Pulmonary artery endothelial cell (primary cell): ENCODE measurements at places on chromosomes 3 and 15. TPM values are rescaled to one million over a fixed set of nuclear protein-coding genes. Genes with fewer than 3 reads are reported as not detected.
A peak's percentile ranks its signal among the peaks of the same experiment; 100 is the strongest.

DNA sequence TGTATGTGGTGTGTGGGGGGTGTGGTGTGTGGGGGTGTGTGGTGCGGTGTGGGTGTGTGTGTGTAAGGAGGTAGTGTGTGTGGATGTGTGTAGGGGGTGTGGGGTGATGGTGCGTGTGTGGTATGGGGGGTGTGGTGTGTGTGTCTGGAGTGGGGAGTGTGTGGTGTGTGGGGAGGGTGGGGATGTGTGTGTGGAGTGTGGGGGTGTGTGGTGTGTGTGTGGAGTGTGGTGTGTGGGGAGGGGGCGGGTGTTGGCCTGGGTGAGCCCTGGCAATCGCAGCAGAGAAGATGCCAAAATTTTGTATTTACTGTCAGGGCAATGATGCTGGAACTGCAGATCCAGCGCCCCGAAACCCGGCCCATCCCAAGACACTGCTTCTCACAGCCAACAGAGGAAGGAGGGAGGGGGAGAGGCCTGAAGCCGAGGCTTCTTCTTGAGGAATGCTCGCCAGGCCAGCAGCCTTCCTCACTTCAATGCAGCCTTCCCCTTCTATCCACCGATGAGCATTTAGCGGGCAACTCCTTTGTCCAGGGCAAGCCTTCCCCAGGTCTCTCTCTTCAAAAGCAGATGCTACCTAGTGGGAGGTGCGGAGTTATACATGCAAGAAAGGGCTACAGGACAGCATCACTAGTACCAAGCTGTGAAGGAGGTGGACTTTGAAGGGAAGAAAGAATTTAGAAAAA is 11.9 kb upstream of the SRP14 start:
- no peak for DNase-seq

DNA sequence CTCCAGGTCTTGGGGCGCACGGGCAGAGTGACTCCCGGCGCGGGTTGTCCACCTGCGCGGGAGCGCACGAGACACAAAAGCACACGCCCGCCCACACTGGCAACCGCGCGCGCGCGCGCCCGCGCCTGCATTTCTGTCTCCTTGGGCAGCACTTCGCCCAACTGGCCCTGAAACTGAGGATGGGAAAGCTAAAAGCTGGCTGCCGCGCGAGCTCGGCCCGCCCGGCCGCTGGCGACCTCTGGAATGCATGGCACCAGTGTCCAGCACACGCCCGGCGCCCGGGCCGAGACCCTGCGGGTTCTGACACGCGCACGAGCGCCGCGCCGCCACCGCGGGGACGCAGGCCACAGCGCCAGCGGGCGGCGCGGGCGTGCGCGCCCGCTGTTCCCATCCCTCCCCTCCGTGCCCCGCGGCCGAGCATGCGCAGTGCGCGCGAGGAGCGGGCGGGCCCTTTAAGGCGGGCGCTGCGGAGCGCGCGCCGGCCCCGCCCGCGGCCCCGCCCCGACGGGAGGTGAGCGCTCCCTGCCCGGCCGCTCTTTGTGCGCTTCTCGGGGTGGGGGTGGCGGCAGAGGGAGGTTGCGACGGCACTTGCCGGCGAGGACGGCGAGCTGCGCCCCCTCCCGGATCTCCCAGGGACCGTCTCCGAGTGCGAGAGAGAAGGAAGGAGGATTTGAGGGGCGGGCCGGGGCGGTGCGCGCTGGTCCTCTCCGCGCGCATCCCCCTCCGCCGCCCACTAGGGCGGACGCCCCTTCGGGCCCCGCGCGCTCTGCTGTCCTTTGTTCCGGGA is 1.0 kb upstream of the MEX3B start:
- peak; percentile 73 for DNase-seq

DNA sequence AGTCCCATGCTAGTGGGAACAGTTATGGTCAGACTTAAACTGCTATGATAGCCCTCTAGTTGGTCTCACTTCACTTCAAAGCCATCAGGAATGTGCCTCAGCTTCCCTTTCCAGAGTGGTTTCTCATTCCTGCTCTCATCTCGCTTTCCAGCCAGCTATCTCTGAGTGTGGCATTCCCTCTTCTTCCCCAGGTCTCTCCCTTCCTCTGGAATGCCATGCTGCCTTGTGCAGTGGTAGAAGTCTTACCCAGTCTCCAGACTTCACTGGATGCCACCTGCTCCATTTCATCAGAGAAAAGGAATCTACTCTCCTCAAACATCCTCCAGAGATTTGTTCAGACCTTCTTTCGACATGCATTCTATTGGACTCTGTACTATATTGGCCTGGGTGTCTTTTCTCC is 83.0 kb downstream of the AGBL1 start:
- no peak for DNase-seq

Gene CHL1
- total RNA-seq: not detected in 2 replicates

Gene BUB1B
- total RNA-seq: 26.8 and 51.2 TPM in 2 replicates

DNA sequence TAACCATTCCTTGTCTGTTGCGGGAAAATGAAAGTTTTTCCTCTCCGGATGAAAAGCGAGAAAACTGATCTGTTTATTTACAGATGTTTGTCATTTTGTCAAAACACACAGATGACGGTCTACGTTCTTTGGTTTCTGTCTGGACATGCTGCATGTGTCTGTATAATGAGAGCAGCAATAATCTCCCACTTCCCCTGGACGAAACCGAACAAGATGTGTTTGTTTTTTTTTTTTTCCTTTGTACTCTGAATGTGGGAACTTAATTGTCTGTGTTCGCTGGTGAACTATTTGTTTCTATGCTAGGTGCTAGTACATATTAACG is 33.6 kb downstream of the PTPRG start:
- DNase-seq: no peak

Gene DCBLD2
- total RNA-seq: 69.0 and 71.7 TPM in 2 replicates

DNA sequence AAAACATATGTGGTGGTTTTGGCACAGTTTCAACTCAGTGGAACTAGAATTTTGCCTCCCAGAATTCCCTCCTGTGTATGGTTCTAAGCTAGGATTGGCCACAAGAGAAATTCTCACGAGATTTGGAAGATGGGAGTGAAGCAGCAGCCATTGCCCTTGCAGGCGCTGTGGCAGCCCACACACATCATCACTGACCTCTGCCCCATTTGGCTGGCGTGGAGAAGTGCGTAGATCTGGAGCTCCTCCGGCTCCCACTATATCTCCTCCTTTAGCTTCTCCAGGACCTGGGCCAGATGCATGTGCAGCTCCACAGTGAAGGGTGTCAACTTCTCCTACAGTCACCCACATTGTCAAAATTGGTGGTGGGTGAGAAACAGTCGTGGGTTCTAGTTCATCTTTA is 199.6 kb downstream of the EFHB start:
- DNase-seq: no peak

- DNase-seq: no peak
These were observed 25.4 kb upstream of the SLC41A3 start for GRCh38 chr3:126109146-126109879.

Gene CPNE9
- not detected in 2 replicates for total RNA-seq

Gene ADAMTS17
- 0.13 and 0.14 TPM in 2 replicates for total RNA-seq

- DNase-seq: no peak
These were observed 1037.3 kb downstream of the ROBO2 start for GRCh38 chr3:78077178-78077577.
